Fibroblast of the aortic adventitia (primary cell): ENCODE measurements at places on chromosomes 16 and 17. TPM values are rescaled to one million over a fixed set of nuclear protein-coding genes. Genes with fewer than 3 reads are reported as not detected.
A peak's percentile ranks its signal among the peaks of the same experiment; 100 is the strongest.

- DNase-seq, result no peak
Observed at GRCh38 chr17:44871556-44871955, 23.9 kb downstream of the HIGD1B start.

- DNase-seq, result peak; percentile 40
Observed at GRCh38 chr16:17358846-17359245, 111.9 kb downstream of the XYLT1 start.

DNA sequence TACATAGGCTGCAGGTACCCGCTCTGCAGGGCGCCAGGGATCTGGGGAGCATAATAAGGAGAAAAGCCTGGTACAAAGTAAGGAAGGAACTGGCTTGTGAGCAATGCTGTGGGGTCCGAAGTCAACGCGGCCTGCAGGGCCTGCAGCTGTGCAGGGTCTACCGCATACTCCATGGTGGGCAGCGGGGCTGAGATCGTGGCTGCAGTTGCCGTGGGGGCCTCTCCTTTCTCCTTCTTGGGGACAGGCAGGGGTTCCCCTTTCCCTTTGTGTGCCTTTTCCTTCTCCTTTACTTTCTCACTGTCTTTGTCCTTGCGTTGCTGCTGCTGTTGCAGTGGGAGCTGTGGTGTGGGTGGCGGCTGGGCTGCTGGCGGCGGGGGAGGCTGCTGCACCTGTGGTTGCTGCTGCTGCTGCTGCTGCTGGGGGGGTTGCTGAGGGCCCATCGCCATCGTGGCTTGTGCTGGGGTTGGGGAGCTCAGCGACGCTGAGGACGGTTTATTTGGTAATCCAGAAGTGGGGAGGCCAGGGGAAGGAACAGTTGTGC is 259.6 kb downstream of the ZFHX3 start:
- no peak for DNase-seq

GRCh38 chr16:2734844-2735515 is 15.0 kb upstream of the PRSS27 start:
- no peak for DNase-seq

- peak; percentile 88 for DNase-seq
Observed at GRCh38 chr17:45197555-45198334, 23.9 kb upstream of the FMNL1 start.

DNA sequence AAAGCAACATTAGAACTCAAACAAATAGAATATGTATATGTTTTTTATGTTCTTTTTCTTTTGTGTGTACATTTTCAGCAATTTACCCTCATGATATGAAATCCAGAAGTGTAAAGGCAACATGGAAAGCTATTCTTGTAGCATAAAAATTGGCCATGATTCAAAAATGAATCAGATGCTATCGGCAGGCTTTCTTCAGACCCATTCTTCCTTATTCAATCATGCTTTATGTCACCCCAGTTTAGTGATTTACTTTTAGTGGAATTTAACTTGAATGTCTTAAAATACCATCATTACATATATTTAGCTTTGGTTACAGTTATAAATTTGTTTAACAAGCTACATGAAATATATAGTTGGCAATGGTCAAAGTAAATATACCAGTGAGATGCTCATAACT is 21.4 kb upstream of the SMIM36 start:
- DNase-seq, result no peak

DNA sequence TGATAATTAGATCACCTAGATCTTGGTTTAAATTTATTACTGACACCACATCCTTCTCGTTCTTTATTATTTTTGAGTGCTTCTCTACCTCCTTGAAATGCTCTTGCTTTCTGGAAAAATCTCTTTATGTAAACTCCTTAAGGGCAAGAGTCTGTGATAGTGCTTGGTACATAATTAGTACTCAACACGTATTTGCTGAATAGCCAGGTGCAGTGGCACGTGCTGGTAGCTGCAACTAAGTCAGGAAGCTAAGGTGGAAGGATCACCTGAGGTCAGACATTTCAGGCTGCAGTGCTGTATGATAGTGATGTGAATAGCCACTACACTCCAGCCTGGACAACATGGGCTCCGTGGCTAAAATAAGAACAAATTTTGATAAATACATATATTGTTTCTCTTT is 63.0 kb downstream of the PPM1E start:
- no peak for DNase-seq

The ZNF598 gene
- 13.8 and 18.8 TPM in 2 replicates for total RNA-seq

The TEX14 gene
- not detected in 2 replicates for total RNA-seq
